ENCODE measurements at places on chromosomes 12 and 14.

DNA sequence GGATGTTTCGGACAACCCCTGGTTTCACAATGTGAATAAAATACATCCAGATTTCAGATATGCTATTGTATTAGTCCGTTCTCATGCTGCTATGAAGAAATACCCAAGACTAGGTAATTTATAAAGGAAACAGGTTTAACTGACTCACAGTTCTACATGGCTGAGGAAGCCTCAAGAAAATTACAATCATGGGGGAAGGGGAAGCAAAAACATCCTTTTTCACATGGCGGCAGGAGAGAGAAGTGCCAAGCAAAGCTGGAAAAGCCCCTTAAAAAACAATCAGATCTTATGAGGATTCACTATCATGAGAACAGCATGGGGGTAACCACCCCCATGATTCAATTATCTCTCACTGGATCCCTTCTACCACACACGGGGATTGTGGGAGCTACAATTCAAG, 451.7 kb downstream of the MDGA2 start:
- DNase-seq, result no peak

- DNase-seq, result no peak
These were observed 27.5 kb upstream of the OR6J1 start for GRCh38 chr14:22671622-22672021.

- DNase-seq, result no peak
These were observed 22.2 kb downstream of the GSC start for GRCh38 chr14:94747739-94748138.

- DNase-seq, result no peak
These were observed 18.4 kb downstream of the RACGAP1 start for GRCh38 chr12:50006754-50007442.

DNA sequence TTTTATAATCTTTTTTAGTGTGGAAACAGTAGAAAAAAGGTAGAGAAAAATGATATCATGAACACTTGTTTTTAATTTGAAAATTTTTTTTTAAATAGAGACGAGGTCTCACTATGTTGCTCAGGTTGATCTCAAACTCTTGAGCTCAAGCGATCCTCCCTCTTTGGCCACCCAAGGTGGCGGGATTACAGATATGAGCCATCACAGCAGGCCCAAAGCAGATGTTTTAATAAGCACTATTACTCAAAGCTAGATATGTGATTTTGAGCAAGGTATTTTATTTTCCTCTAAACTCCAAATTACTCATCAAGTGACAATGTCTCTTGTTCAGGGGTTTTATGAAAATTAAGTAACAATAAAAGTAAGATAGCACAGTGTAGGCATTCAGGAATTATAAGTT, 10.7 kb upstream of the WDR89 start:
- no peak for DNase-seq

GRCh38 chr12:19529951-19530636, 90.8 kb downstream of the AEBP2 start:
- no peak for DNase-seq

- DNase-seq, result peak; percentile 82
These were observed 48.4 kb upstream of the FOS start for GRCh38 chr14:75230140-75230792.

GRCh38 chr12:12327802-12328201, 22.2 kb downstream of the MANSC1 start:
- peak; percentile 37 for DNase-seq

- DNase-seq, result no peak
These were observed 99.7 kb upstream of the EGLN3 start for GRCh38 chr14:34050606-34051005.

- no peak for DNase-seq
These were observed 15.2 kb downstream of the FGFR1OP2 start for GRCh38 chr12:26953447-26953846.

- DNase-seq, result no peak
These were observed 280.0 kb downstream of the RAD51B start for GRCh38 chr14:68099495-68100045.

DNA sequence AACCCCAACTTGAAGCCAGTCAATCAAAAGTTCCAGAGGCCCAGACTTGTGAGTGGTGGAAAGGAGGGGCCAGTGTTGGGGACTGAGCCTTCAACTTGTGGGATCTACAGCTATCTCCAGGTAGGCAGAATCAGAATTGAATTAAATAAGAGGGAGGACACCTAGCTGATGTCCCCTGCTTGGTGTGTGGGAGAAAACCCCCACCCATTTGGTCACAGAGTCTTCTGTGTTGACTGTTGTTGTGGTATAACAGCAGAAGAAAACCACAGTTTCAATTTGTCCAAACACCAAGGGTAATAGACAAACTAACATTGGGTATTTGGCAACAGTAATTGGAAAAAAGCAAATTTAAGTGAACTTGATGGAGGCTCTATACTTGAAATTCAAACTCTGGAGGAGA, 3.4 kb upstream of the GCH1 start:
- DNase-seq, result no peak

DNA sequence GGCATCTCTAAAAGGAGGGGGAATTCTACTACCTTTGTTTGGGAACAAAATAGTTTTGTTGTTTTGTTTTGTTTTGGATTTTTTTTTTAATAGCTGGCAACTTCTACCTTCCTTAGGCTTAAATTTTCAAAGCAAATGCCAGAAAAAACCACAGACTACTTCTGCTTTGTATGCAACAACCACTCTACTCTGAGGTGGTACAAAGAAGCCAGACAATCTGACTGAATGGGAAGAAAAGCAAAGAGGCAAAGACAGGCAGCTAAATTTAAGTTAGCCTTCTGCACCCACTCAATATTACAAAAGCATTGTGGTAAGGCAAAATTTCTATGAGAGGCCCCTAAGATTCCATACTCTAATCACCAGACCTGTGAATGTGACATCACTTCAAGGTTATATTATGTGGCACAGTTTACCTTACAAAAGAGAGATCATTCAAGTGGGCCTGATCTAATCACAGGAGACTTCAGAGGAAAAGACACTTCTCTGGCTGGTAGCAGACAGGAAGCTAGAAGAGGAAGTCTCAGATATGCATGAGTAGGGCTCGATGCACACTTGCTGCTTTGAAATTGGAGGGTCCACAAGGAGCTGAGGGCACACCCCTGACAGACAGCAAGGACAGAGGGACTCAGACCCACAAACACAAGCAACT, 566.6 kb downstream of the RPS29 start:
- DNase-seq, result no peak

DNA sequence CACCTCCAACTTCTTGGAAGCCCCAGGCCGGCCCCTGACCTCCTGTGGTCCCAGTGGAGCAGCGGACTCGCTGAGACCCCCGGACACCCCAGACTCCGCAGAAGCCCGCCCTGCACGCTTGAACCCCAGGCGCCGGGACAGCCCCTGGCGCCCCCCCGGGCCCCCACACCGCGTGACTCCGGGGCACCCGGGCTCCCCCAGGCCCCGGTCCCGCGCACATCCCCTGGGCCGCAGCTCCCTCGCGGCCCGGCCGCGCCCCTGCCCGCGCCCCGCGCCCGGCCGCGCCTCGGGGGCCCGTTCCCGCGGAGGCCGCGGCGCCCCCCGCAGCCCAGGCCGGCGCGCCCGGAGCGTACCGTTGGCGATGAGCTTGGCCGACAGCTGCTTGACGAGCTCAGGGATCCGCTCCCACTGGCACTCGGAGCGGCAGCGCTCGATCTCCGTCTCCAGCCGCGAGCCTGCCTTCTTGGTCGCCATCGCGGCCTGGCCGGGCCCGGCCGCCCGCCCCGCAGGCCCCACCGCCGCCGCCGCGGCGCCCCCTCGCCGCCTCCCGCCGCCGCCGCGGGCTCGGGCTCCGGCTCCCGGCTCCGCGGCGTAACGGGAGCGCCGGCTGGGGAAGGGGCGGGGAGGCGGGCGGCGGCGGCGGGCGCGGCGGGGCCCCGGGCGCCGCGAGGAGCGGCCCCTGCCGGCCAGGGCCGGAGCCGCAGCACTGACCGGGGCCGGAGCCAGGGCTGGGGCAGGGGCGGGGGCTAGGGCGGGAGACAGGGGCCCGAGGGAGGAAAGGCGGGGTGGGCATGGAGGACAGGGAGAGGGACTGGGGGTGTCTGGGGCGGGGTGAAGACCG, at the start of gene TTC7B:
Gene TTC7B, minus strand, starts transcription at position 609 of the 841 bp plus-strand sequence. Its CDS starts 135 bp downstream, at position 474.
- no peak for DNase-seq

DNA sequence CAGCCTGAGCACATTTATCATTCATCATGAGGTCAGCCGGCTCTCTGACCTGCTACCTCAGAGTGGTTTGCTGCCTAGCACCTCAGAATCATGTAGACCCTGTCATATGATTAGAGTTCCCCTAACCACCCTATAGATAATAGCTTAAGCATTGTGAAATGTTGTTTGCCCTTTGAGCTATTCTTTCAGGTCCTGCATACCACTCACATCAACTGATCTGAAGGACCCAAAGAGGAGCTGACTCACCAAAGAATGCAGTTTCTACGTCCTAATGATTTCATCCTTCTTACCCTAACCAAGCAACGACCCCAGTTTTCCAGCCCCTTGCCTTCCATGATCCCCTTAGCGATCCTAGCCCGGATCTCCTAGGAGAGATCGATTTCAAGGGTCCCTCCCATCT, 527.9 kb downstream of the SOX5 start:
- no peak for DNase-seq

GRCh38 chr12:1310653-1311052, 283.7 kb downstream of the FBXL14 start:
- DNase-seq, result no peak

DNA sequence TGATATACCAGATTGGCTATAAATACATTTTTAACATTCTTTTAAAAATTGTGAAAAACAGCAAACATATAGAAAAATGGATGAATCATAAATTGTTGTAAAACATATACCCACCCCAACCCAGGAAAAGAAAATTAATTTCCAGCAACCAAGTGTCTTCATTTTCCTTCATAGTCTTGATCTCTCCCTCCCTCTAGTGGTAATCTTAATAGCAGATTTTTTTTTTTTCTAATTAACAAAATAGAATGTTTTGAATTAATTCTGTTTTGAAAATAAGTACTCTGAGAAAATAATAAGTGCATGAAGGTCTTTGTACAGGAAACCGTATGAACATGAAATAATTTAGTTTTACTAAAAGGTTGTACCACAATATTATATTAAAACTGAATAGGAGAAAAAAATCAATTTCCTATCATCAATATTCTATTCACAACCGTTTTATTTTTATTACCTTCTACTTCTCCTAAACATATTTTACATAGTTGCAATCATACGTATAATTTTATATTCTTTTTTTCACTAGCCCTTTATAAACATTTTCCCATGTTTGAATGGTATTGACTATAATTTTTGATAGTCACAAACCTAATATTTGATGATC, 7.0 kb downstream of the ETNK1 start:
- DNase-seq, result no peak

DNA sequence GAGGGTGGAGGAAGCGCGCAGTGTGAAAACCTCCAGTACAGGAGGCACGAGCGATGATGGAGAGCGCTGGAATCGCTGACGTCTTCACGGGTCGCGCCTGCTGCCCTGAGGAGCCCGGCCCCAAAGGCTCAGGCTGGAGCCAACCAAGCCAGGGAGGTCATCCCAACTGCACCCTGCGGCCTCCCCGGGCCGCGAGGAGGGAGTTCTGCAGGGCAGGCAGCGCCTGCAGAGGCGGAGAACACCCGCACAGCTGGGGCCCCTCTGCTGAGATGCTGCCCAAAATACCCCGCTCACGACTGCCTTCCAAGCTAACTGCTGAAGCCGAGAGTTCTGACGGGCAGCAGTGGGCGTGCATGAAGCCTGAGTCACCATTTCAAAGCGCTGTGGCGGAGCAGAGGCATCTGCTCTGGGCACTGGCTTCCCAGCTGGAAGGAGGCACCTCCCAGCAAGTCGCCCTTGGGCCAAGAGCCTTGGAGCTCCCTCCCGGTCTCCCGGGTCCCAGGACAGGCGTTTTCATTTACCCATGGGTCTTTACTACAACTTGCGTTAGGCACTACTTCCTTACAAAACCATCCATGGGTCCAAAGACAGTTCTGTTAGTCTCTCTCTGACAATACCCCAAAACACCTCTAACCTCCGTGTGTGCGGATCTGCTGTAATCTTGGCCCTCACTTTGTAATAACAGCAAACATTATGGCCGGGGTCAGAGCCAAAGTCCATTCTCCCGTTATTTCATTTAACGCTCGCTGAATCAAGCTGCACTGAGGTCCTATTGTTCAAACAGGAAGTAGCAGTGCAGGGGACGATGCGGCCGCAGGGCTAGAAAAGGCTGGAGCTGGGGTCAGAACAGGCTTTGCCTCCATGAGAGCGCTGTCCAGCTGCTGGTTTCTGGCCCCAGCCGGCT, 60.1 kb upstream of the RIMBP2 start:
- no peak for DNase-seq

DNA sequence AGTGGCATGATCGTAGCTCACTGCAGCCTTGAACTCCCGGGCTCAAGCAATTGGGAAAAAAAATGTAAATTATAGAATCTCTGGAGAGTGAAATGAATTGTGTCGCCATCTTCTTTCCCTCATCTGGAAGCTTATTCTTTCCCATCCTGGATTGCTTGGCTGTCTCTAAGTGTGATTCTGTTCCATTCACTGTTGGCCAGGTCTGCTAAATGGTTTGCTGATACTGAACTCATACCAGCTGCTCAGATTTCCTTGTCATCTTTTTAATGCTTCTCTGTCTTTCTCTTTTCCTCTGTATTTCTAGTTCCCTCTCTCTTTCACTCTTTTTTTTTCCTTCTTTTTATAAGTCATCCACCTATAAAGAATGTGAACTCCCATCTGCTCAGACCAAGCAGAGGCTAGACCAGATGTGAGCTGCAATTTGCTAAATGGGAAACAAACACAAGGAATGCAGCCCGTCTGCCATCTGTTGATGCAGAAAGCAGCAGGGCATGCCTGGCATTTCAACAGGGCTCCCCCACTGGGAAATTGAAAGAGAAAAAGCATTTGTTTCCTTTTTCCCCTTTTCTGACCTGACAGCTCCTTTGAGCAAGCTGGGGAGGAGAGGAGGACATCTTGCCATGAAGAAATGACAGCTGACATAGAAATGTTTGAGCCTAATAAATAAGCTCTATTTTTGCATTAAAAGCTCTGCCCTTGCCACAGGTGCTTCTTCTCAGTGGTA, 1823.6 kb upstream of the FLRT2 start:
- no peak for DNase-seq

DNA sequence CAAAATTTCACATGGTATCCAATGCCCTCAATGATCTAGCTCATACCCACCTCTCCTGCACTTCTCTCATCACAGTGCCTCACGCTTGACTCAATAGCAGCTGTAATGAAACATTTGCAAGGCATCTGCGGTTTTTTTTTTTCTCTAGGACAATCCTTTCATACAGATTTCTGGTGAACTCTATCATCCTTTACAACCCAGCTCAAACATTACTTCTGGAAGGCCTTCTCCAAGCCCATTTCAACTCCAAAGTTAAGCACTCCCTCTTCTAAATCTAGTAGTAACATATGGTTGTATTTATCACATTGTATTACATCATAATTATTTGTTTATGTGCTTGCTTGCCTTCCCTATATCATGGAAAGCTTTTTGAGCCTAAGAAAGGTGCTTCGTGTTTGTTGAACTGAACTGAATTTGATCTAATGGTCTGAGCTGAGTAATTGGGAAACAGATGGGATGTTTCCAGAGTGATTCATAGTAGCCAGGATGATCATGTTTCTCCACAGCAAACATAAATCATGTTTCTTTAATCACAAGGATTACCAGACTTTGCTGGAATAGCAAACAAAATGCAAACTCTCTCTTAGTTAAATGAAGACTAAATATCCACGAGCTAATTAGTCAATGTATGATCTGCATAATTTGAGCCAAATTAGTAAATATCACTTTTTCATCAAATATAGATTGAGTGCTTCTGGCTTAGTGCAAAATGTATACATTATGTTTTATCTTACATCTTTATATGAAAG, 14.3 kb downstream of the CFL2 start:
- DNase-seq, result no peak
